ENCODE measurements at places on chromosomes 7 and 10. TPM values are rescaled to one million over a fixed set of nuclear protein-coding genes. Genes with fewer than 3 reads are reported as not detected.

DNA sequence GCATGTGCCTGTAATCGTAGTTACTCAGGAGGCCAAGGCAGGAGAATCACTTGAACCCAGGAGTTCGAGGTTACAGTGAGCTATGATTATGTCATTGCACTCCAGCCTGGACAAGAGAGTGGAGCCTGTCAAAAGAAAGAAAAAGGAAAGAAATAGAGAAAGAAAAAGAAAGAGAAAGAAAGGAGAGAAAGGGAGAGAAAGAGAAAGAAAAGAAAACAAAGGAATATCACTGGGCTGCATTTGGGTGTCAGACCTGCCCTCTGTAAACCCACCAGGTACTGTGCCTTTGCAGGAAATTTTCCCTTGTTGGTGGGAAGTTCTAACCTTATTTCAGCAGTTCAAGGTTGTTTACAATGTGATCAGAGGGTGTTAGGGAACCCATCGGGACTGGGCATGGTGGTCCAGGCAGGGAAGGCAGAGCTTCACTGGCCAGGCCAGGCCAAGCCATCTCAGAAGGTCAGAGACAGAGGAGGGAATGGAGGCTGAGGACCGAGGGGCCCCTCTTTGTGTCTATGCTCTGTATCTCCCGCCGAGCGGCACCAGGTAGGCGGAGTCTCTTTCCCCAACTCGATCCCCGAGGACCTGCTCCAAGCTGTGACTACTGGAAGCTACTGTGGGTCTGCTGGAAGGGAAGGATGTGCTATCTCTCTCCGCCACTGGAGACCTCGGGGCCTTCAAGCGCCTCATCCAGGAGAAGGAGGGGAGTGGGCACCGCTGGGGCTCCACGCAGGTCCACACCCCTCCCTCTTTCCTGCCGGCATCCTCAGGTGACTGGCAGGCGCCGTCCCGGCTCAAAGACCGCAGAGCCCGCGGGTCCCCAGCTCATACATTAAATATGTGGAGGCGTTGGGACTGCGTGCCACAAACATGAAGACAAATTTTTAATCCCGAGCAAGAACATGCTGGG, 15.2 kb upstream of the KAZALD1 start:
- no peaks in the 10 kb centered on the region for H3K36me3 ChIP-seq
- no peak for DNase-seq
- peaks cover 17% of the 10 kb centered on the region for H3K27me3 ChIP-seq
- H3K4me1 ChIP-seq: peaks cover 21% of the 10 kb centered on the region
- no peak overlapping the region for H3K4me3 ChIP-seq
- H3K27ac ChIP-seq: no peak overlapping the region

The BPGM gene
- total RNA-seq: 14.8 TPM

The CLIP2 gene
- total RNA-seq: 2.9 TPM

GRCh38 chr10:118110750-118111149, 64.0 kb upstream of the RAB11FIP2 start:
- DNase-seq: no peak
- H3K4me3 ChIP-seq: no peak overlapping the region
- H3K4me1 ChIP-seq: no peaks in the 10 kb centered on the region
- H3K36me3 ChIP-seq: no peaks in the 10 kb centered on the region
- H3K27me3 ChIP-seq: peaks cover 2% of the 10 kb centered on the region

The HECW1 gene
- total RNA-seq: 0.52 TPM

DNA sequence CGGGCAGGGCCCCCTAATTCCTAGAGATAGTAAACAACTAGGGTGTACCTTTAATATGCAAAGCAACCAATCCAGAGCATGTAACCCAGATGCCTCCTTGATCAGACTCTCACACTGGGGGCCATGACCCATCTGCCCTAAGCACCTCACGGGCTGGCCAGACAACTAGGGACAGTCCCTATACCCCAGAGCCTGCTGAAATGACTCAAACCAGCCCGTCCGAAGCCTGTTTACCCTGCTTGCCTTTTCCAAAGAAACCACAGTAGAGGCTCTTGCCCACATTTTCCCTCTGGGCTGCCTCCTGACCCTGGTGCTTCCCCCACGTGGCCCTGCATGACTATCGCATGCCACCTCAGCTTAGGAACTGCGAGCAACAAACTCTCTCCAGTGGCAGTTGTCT, 46.2 kb downstream of the RGS10 start:
- H3K4me3 ChIP-seq: no peak overlapping the region
- no peak for DNase-seq
- no peaks in the 10 kb centered on the region for H3K27me3 ChIP-seq
- H3K36me3 ChIP-seq: peaks cover 13% of the 10 kb centered on the region

GRCh38 chr7:152480664-152481063, 44.9 kb upstream of the KMT2C start:
- no peaks in the 10 kb centered on the region for H3K27me3 ChIP-seq
- no peaks in the 10 kb centered on the region for H3K36me3 ChIP-seq
- H3K27ac ChIP-seq: no peak overlapping the region
- no peaks in the 10 kb centered on the region for H3K4me1 ChIP-seq

DNA sequence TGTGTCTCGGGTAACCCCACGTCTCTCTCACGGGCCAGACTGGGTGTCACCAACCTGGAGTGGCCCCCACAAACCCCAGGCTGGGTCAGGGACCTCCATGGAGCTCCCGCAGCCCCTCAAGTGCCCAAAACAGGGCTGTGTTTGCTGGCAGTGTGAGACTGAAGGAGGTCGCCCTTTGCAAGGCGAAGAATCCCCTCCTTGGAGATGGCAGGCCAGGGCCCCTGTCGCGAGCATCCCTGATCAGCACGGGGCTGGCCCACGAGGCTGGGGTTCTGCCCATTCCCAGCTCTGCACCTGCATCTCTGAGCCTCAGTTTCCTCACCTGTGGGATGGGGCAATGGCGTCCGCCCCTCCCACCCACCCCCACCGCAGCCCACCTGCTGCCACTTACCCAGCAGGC, 62.4 kb downstream of the SLC29A4 start:
- peaks cover 39% of the 10 kb centered on the region for H3K36me3 ChIP-seq
- DNase-seq: no peak
- no peaks in the 10 kb centered on the region for H3K27me3 ChIP-seq
- no peaks in the 10 kb centered on the region for H3K4me1 ChIP-seq

DNA sequence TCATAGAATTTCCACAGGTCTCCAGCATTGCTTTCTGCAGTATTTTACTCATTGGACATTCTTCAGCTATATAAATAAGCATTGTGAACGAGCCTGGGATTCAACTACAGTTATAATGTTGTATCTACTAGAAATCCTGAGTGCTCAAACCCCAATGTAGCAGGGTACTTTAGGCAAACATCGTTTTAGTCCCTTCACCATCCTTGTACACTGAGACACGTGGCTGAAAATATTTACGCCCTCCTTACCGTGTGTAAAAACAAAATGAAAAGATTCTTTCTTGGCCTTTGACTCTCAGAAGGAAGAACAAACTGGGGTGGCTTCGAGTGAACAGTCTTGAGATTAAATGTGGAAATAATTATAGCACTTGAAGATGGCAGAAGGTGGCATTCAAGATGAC, 25.2 kb downstream of the CDK6 start:
- no peak overlapping the region for H3K4me3 ChIP-seq
- no peak for DNase-seq
- no peaks in the 10 kb centered on the region for H3K27me3 ChIP-seq
- peaks cover 24% of the 10 kb centered on the region for H3K4me1 ChIP-seq
- H3K36me3 ChIP-seq: peaks cover 2% of the 10 kb centered on the region
- no peak overlapping the region for H3K27ac ChIP-seq

The PON1 gene
- total RNA-seq: not detected

The MEPCE gene
- total RNA-seq: 73.1 TPM

DNA sequence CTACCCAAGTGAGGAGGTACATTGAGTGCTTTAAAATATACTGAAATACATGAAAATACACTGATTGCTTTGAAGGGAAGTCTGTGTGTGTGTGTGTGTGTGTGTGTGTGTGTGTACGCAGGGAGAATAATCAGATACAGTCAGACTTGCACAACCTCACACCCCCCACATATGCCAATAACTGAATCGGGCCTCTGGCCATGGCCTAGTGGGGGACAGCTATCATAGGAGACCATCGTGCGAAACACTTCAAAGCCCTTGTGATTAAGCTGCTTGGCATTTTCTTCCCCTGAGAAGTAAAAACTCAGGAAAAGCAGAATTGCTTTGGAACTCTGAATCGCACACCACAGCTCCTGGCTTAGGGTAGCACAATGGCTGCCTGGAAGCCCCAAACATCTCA, 135.1 kb downstream of the C10orf105 start:
- H3K27me3 ChIP-seq: no peaks in the 10 kb centered on the region
- H3K27ac ChIP-seq: no peak overlapping the region
- H3K36me3 ChIP-seq: no peaks in the 10 kb centered on the region
- no peaks in the 10 kb centered on the region for H3K4me1 ChIP-seq
- DNase-seq: no peak

GRCh38 chr10:70137135-70137534, 4.5 kb upstream of the AIFM2 start:
- no peak overlapping the region for H3K4me3 ChIP-seq
- peaks cover 9% of the 10 kb centered on the region for H3K4me1 ChIP-seq
- peaks cover 6% of the 10 kb centered on the region for H3K36me3 ChIP-seq

The ADCK2 gene
- total RNA-seq: 14.3 TPM

- no peaks in the 10 kb centered on the region for H3K27me3 ChIP-seq
- H3K36me3 ChIP-seq: no peaks in the 10 kb centered on the region
- no peak for DNase-seq
Measured at GRCh38 chr10:20975236-20975635, 78.1 kb upstream of the NEBL start.

The PIP gene
- total RNA-seq: not detected

The OR9A2 gene
- total RNA-seq: not detected

- DNase-seq: no peak
- no peak overlapping the region for H3K4me3 ChIP-seq
- no peak overlapping the region for H3K27ac ChIP-seq
Measured at GRCh38 chr10:13139676-13140075, 21.7 kb upstream of the MCM10 start.

DNA sequence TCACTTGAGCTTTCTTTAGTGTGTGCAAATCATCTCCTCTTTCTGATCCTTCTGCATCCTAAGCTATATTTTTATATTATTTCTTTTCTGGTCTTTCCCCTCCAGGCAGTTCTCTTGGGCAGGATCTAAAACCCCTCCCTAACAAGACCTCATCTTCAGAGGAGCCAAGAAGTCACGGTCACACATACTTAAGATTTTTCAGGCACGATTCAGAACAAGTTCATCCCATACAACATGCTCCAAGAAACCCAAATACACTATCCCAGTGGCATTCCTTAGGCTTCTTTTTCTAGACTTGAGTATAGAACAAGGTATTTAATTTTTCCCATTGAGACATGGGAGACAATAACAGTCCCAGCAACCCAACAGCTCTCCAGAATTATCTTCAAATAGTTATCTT, 1251.5 kb downstream of the DNAJB9 start:
- no peaks in the 10 kb centered on the region for H3K4me1 ChIP-seq
- H3K27me3 ChIP-seq: no peaks in the 10 kb centered on the region
- no peaks in the 10 kb centered on the region for H3K36me3 ChIP-seq
- H3K27ac ChIP-seq: no peak overlapping the region
- H3K4me3 ChIP-seq: no peak overlapping the region

DNA sequence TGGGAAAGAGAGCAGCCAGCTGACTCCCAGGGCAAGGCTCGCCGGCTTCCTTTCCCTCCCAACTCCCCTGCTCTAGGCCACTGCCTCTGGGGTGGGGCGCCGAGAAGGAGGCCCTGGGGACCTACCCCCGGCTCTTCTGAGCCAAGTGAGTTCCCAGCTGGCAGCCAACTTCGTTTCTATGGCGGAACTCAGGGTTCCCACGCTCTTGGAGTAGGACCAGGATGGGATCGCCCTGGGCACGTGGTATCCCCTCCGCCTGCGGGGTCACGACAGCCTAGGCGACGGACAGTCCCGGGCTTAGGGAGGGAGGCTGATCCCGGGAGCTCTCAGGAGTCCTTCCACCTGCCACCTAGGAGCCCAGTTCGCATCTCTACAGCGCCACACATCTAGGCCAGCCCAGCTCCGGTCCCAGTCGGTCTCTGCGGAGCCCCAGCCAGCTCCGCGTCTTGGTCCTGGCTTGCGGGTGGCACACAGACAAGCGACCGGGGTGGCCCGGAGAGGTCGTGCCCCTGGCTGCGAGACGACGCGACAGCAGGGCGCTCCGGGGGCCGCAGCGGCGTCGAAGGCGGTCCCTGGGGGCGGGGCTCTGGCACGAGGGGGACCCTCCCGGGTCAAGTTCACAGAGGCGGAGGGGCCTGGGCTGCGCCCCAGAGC, 20.5 kb upstream of the GATA3 start:
- H3K27ac ChIP-seq: no peak overlapping the region
- H3K4me1 ChIP-seq: peaks cover 37% of the 10 kb centered on the region
- H3K36me3 ChIP-seq: no peaks in the 10 kb centered on the region
- peaks cover 32% of the 10 kb centered on the region for H3K27me3 ChIP-seq

The CARD11 gene
- 118 TPM for total RNA-seq

DNA sequence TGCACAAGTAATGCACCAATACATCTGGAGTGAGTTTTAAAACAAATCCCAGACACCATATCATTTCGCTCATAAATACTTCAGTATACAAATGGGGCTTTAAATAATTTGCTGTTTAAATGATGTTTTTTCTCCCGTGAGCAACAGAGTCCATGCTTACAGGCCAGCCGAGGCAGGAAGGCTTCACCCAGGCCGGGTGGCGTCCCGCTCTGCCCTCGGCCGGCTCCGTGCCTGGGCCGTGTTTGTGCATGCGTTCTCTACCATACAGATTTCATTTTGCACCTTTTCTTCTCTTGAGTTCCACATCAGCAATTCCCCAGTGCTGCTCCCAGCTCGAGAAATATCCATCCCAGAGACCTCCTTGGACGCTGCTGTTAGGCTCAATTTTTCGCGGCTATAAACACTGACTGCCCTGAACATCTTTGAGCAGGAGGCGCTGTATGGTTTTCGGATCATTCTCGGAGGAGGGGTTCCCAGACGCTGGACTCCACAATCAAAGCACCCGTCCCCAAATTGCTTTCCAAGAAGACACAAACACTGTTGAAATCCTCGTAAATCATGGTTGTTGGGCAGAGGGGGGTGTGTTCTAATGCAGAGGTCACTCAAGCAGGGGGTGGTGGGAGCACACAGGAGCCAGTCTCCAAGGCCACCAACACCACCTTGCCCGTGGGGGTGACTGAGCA, 91.6 kb downstream of the MICALL2 start:
- no peaks in the 10 kb centered on the region for H3K36me3 ChIP-seq
- H3K27ac ChIP-seq: no peak overlapping the region
- no peaks in the 10 kb centered on the region for H3K4me1 ChIP-seq
- DNase-seq: no peak
- no peaks in the 10 kb centered on the region for H3K27me3 ChIP-seq
- H3K4me3 ChIP-seq: no peak overlapping the region

The LIPF gene
- total RNA-seq: not detected

- H3K36me3 ChIP-seq: no peaks in the 10 kb centered on the region
- H3K4me3 ChIP-seq: no peak within 1 kb of the TSS
- no peak for DNase-seq
Measured at GRCh38 chr7:101180130-101180755, at the start of gene NAT16. TSS of gene NAT16 (minus strand) at chr7:101180293. CDS start at chr7:101174807, 5,486 bp downstream.

DNA sequence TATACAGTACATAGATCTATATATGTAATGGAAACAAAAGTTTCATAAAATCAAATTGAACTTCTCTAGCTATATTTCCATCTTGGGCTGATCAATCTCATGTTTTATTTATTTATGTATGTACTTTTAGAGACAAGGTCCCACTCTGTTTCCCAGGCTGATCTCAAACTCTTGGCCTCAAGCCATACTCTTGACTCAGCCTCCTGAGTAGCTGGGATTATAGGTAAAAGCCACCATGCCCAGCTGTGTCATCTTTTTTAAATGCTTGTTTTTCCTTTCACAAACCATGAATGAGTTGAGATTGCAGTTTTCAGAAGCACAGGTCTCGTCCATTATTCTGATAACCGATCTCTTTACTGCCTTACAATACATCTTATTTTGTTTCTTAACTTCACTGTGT, 400.9 kb downstream of the KCNMA1 start:
- H3K4me3 ChIP-seq: no peak overlapping the region
- no peak for DNase-seq
- H3K36me3 ChIP-seq: no peaks in the 10 kb centered on the region
- H3K4me1 ChIP-seq: no peaks in the 10 kb centered on the region
- no peaks in the 10 kb centered on the region for H3K27me3 ChIP-seq
- no peak overlapping the region for H3K27ac ChIP-seq
